Stimulated activated CD4-positive, alpha-beta T cell treated with anti-CD3 and anti-CD28 coated beads, Interleukin-15, amount 100 ng/mL, for 1 hour (primary cell): ENCODE measurements at places on chromosomes 12 and 14.
A peak's percentile ranks its signal among the peaks of the same experiment; 100 is the strongest.

GRCh38 chr12:107242189-107242588 lies 148.8 kb upstream of the CRY1 start:
- DNase-seq, result no peak

- DNase-seq, result no peak
These were observed 1.3 kb downstream of the A2ML1 start for GRCh38 chr12:8823565-8824300.

DNA sequence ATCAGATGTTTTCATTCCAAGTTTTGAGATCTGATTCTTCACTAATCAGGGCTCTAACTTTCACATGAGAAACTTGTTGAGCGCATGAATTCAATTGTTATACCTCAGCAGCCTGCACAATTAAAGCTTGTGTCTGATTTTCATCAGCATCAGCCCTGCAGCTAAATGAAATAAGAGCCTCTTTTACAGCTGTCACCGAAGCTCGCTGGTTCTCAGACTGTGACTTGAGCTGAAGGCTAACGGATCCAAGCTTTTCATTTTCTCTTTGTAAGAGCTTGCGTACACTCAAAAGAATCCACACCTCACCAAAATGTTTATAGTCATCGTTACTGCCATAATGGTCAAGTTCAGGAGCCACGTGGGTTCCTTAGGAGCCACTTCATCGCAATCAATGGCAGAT lies 65.5 kb upstream of the BEGAIN start:
- no peak for DNase-seq

DNA sequence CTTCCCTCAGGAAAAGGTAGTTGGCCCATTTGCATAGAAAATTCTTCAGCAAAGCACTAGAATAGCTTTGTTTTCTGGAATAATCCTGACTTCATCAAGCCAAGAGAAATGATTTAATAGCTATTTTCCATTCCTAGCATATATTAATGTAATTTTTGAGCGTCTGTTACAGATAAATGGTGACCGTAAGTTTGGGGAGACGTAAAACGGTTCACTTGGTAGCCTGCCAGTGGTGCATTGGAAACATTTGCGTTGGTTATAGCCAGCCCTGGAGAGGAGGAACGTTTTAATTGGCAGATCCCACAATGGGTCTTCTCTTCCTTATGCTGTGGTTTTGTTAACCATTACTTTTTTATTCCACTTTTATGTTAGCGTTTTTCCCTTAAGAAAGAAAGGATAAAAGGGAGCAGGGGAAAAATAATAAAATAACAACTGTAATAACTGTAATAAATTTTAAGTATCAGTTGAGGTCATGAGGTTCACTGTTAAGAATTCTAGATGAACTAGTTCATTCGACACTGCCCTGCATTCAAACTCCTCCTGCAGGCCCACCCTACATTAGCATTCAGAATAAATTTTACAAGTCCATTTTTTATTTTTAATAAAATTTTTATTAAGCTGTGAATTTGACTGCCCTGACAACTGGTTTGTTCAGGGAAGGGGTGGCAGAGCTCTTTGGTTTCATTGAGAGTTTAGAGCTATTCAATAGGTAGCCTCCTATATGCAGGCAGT lies 300.7 kb downstream of the ERC1 start:
- DNase-seq, result no peak

DNA sequence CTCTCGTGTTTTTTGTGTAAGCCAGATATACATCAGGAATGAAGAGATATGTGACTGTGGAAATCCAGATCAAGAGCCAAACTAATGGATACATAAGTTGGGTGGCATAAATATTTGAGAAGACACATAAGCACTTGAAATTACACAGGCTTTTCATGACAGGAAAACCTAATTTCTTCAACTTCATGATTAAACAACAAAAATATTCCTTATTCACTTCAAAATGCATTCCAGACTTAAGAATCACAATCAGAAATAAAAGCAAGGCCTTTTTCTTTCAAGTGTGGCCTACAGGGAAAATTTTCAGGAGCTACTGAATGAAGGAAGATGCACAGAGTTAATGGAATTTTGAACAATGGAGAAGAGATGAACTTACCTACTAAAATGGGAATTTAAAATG lies 515.6 kb downstream of the FOXG1 start:
- no peak for DNase-seq

DNA sequence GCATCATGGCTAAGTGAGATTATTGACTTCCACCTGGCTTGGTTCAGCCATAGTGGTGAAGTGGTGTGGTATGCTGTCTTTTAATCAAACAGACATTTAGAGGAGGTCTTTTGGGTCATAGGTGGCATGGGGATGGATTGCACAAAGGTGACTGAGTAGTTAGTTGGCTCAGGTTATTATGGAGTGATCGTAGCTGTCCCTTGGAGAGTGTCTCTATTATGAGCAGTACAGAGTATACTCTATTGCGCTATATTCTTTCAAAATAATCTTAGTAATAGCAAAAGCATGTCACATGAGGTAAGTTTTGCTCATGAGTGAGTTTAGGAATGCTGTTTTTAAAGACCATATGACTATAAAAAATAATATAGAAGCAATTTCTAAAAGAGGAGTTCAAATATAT lies 60.4 kb downstream of the RASSF8 start:
- DNase-seq, result no peak

GRCh38 chr14:88013750-88014349 lies 8.9 kb downstream of the GPR65 start:
- DNase-seq, result no peak

GRCh38 chr12:115683240-115683780 lies 594.2 kb downstream of the MED13L start:
- DNase-seq, result no peak

DNA sequence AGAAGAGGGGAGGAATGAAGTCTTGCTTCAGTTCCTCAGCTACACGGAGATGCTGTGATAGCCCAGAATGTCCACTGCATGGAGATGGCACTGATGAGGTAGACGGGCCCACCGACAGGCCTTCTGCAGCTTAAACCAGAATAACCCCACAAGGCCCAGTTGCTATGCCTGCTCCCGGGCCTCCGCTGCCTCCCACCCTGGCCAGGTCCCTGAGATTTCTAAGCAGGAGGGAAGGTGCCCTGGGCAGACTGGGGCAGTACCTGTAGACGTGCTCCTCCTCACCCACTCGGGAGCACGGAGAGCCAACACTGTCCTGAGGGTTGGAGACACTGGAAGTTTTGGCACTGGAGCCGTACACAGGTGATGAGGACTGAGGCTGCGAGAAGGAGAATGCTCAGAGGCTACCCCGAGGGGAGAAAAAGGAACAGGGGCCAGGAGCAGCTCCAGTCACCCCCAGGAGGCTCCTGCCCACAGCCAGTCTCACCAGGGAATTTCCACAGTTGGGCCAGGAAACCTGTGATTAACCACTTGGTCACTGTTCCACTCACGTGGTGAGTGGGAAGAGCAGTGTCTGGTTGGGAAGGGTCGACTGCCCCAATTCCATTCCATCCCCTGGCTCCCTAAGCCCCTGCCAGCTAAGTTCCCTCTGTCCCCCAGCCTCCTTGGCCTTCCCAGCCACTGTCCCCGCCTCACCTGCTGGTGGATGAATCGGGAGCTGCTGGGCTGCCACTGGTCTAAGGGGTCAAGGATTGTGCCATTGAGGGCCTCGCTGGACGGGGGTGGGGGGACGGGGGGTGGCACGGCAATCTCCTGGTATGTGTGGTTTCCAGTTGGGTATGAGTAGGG lies 22.8 kb upstream of the RPLP0 start:
- DNase-seq, result no peak

- no peak for DNase-seq
These were observed 363.8 kb downstream of the NAV3 start for GRCh38 chr12:78194448-78194847.

GRCh38 chr12:694734-695503 lies 31.7 kb upstream of the NINJ2 start:
- DNase-seq, result no peak

GRCh38 chr12:51378749-51379148 lies 12.5 kb downstream of the GALNT6 start:
- DNase-seq, result no peak

- no peak for DNase-seq
These were observed 4.6 kb upstream of the OTUB2 start for GRCh38 chr14:94021416-94022157.

DNA sequence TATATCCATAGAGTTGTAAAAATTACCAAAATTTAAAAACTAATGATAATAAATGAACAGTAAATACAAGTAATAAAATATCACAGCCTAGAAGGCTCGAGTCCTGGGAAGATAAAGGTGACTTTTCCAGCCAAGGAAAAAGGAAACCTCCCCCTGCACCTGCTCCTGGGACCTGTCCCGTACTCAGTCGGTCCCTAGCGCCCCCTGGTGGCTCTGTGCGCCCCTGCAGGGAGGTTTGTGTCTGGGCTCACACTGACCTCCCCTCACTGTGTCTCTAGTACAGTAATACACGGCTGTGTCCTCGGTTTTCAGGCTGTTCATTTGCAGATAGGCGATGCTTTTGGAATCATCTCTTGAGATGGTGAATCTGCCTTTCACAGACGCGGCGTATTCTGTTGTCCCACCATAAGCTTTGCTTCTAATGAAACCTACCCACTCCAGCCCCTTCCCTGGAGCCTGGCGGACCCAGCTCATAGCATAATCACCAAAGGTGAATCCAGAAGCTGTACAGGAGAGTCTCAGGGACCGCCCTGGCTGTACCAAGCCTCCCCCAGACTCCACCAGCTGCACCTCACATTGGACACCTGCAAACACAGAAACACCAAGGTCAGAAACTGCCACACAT lies 1030.4 kb downstream of the TMEM121 start:
- peak; percentile 68 for DNase-seq

DNA sequence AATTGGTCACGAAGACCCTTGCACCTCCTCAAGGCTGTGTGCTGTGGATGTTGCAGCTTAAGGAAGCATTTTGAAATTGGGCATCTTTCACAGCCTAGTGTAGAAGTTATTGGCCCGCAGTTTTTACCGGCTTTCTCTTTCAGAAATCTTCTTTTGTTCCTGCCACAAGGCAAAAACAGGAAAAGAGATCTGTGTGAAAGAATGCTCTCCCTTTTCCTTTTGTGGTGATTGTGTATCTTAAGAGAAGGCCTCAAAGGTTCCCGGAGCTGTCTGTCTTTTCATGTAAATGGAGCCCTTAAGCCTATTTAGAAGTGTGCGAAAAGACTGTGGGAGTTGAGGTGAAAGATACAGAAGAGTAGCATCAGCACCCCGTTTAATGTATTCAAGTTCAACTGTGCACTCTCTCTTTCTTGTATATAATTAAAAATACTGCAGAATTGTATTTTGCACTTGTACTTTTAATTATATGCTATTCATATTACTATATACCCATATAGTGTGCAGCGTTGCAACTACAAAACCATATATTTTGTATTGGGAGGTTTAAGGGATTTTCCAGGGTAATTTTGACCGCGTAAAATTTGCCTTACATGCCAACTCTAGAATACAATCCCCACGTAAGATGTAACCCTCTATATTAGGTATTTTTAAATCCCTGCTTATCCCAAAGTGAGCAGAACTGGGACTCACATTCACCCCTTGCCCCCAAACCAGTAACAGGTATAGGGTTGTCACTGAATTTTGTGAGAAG lies 441.7 kb downstream of the RAD51B start:
- DNase-seq, result no peak

DNA sequence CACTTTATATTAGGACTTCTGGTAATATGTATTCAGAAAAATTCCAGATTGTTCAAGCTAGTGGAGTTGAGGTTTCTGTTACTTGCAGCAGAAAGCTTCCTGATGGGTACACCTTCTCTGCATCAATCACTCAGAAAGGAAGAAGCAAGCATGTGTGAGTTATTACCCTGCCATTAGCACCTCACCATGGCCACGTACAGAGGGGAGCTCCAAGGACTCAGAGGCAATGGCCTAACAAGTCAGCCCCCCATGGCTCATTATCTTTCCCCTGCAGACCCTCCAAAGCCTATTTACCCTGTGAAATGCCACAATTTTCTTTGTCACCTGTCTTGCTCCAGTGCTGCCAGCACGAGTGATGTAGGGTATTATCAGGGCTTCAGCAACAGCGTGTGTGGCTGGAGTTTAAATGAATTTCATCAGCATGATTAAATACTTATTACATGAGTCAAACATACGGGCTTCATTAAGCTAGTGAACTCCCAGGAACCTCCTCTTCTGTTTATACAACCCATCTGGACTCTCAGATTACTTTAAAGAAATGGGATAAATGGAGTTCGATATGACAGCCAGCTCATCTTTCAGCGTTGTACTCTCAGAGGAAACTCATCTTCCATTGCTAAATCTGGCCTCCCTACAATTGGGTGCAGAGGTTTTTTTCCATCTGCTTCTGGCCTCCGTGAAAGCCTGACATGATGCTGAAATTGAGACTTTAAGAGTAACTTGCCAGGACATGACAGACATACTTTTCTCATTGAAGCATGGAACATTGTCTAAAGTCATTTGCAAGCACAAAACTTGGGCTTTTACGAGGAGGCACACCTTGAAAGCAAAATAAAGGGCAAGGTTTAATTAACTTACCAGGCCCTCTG lies 135.9 kb downstream of the TMEM30B start:
- DNase-seq, result no peak

DNA sequence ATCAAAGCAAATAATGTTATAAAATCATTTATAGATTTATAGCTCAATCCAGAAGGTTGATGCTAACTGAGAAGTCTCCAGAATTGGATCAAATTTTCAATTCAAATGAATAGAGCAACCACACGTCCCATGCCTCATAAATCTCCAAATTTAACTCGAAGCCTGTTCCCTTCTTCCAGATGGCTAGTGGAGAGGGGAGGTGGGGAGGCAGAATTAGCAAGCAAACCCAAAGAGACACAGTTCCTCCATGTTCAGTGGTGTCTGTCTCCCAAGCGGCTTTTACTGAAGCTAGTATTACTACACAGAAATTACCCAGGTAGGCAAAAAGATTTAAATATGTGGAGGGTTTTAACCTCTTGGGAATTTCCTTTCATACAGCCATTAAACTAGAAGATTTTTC lies 65.8 kb downstream of the DUSP6 start:
- no peak for DNase-seq

- DNase-seq, result no peak
These were observed 17.2 kb upstream of the CDK2AP1 start for GRCh38 chr12:123288751-123289346.

DNA sequence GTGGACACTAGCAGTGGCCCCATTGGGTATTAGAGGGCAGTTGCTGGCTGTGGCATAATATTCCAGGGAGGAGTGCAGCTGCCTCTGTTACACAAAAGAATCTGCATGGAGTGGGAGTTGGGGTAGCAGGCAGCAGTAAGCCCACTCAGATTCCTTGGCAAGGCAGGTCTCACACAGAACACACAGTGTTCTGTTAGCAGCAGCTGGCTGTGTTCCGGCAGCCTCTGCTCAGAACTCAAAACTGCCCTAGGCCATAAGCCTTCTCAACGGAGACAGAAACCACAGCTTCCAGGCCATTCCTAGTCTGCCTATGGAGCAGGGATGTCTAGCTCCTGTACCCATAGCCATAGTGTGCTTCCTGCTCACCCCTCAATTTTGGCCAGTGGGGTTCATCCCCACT lies 1085.4 kb downstream of the SLC6A15 start:
- DNase-seq, result no peak

GRCh38 chr12:7190268-7191055 lies 976 bp downstream of the PEX5 start:
- DNase-seq, result peak; percentile 7

GRCh38 chr14:69540654-69541335 lies 33.9 kb downstream of the CCDC177 start:
- no peak for DNase-seq

GRCh38 chr14:93493054-93493453 lies 62.3 kb downstream of the UNC79 start:
- no peak for DNase-seq

GRCh38 chr12:102480406-102480805 lies at the start of gene IGF1:
IGF1 (minus strand) TSS chr12:102480563; CDS start chr12:102480381, 182 bp downstream.
- DNase-seq, result no peak
